ENCODE measurements at places on chromosomes 3 and 15.

DNA sequence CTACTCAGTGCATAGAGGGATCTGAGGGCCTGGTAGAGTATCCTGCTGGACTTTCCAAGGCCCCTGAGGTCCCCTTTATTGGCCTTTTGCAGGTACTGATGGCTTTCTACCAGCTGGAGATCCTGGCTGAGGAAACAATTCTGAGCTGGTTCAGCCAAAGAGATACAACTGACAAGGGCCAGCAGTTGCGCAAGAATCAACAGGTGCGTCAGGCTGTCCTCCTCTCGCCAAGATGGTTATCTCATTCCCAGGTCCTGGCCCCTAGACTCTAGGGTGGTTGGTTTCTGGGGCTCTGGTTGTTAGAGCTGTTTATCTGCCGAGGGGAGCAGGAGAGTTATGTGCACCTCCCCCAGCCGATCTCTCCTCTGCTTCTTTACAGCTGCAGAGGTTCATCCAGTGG, 9.3 kb downstream of the EIF2B5 start:
- no peak for DNase-seq

- no peak for DNase-seq
Measured at GRCh38 chr3:105764378-105765307, 104.2 kb downstream of the CBLB start.

- no peak for DNase-seq
Measured at GRCh38 chr15:38674448-38674847, 109.8 kb upstream of the RASGRP1 start.

DNA sequence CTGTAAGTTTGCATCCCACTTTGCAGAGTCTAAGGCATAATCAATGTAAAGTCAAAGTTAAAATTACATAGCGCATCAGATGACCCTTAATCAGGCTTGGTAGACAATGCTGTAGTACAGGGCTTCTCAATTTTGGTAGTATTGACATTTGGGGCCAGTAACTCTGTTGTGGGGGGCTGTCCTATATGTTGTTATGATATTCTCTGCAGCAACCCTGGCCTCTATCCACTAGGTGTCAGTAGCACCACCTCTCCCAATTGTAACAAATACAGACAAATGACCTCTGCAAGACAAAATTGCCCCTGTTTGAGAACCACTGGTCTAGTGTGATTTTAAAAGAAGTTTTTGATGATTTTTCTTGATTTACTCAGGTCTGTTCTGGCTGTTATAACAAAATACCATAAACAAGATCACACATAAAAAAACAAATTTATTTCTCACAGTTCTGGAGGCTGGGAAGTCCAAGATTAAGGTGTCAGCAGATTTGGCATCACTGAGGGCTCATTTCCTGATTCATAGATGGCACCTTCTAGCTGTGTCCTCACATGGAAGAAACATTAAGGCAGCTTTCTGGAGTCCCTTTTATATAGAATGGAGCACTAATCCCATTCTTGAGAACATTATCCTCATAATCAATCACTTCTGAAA, 37.6 kb upstream of the SLC9A9 start:
- no peak for DNase-seq

DNA sequence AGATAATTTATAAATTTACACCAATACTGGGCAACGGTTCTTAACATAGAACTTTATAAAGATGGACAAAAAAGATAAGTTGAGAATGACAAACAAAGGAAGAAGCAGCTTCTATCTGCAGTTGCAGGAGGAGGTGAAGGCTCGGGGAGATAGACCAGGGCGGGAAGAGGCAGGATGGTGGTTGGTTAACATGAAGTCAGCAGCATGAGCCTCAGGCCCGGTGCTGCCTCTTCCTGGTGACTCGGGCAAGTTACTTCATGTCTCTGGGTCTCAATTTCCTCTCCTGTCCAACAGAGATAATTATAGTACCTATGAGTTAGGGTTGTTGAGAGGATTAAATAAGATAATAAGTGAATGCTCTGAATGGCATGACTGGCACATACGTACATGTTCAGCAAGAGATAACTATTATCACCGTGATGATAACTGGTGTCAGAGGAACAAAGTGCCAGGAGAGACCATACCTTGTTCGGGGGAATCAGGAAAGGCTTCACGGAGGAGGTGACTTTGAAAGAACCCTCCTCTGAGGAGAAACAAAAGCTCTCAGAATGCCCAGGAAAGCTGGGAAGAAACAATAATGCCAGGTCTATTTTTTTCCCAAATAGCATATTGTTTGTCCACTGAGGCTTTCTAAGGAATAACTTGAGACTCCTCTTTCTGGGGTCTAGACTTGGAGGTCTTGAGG, 4.4 kb downstream of the PAK6 start:
- no peak for DNase-seq

GRCh38 chr15:28112101-28112760, 13.1 kb upstream of the OCA2 start:
- DNase-seq = no peak
